ENCODE measurements at places on chromosomes 13 and 19.

GRCh38 chr19:20289186-20289585 is 122.2 kb downstream of the ZNF486 start:
- no peak for DNase-seq

GRCh38 chr13:110349239-110349638 is 42.2 kb downstream of the COL4A2 start:
- no peak for DNase-seq

GRCh38 chr13:31334547-31334946 is 134.8 kb downstream of the B3GLCT start:
- DNase-seq: no peak

DNA sequence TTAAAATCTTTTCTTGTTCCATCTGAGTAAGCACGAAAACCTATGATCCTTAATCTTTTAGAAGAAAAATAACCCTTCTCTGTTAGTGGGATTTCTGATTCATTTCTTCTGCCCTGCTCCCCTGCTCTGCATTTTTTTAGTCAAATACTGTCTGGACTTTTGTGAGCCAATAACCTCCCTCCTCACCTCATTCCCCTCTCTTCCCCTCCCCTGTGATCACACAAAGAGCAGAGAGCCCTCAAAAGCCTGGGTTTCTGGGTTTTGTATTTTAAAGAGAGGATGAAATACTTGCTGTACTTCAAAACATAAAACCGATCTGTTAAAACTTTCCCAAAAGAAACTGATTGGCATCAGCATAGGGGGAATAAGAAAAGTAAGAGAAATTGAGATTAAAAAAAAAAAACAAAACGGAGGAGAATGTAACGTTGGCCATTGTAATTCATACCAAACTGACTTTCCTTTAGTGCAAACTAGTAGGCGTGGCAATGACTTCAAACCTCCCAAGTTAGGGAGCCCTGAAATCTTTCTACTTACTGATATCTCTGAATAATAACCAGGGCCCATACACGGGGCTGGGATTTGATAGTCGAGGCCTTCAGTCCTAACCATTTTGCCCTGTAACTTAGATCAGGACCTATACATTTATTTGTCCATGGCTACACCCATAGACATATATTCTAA is 232.9 kb downstream of the TM9SF2 start:
- no peak for DNase-seq

- no peak for DNase-seq
These were observed 434.7 kb downstream of the DIAPH3 start for GRCh38 chr13:59728896-59729545.

Data from activated gamma-delta T cell treated with Interleukin-2 at 50 U/mL for 16 hours (primary cell).